ENCODE measurements at places on chromosomes 4 and X.
A peak's percentile ranks its signal among the peaks of the same experiment; 100 is the strongest.

DNA sequence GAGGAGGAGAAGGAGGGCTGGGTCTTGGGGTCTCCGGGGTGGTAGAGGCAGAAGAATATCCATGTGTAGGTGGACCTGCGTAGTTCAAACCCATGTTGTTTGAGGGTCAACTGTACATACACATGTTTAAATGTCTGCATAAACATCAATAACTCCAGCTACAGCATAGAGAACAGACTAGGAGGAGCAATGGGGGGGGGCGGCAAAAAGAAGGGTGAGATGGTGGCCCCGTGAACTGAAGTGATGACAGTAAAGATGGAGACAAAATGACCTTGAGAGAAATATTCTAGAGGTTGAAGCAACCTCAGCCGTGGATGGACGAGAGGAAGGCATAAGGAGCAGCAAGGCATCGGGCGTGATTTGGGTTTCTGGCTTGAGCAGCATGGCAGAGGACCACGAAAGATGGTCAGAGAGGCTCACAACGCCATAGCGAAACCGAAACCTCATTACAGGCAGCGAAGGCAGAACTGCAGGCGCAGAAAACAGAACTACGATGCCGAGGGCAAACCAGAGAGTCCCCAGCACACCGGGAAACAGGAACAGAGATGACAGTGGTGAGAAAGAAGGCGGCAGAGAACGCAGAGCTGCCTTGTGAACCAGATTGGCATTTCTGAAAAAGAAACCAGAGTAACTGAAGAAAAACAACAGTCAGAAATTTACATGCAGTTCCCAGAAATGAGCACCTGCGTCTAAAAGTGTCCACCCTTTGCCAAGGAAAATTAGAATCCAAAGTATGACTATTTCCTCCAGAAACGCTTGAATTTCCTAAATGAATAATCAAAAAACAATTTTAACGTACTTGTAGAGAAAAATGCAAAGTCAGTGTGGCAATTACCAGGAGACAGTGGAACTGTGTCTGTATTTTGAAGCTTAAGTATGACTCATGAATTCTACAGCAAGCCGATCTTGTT lies 50.3 kb upstream of the ENPP6 start:
- DNase-seq, result peak; percentile 65

DNA sequence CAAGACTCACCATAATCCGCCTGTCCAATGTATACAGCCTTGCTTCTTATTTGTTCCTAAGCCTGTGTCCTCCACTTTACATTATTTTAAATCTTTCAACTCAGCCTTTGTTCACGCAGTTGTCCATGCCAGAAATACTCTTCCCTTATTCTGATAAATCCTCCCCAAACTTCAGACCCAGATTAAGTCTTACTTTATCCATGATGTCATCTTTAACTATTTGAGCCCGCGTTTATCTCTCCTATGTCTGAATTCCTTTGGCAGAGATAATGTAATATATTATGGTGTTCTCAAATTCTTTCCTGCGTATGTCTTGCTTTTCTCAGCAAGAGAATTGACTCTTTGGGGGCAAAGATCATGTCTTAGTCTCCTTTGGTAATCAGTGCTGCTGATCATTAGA lies 129.6 kb downstream of the LUZP4 start:
- DNase-seq, result no peak

DNA sequence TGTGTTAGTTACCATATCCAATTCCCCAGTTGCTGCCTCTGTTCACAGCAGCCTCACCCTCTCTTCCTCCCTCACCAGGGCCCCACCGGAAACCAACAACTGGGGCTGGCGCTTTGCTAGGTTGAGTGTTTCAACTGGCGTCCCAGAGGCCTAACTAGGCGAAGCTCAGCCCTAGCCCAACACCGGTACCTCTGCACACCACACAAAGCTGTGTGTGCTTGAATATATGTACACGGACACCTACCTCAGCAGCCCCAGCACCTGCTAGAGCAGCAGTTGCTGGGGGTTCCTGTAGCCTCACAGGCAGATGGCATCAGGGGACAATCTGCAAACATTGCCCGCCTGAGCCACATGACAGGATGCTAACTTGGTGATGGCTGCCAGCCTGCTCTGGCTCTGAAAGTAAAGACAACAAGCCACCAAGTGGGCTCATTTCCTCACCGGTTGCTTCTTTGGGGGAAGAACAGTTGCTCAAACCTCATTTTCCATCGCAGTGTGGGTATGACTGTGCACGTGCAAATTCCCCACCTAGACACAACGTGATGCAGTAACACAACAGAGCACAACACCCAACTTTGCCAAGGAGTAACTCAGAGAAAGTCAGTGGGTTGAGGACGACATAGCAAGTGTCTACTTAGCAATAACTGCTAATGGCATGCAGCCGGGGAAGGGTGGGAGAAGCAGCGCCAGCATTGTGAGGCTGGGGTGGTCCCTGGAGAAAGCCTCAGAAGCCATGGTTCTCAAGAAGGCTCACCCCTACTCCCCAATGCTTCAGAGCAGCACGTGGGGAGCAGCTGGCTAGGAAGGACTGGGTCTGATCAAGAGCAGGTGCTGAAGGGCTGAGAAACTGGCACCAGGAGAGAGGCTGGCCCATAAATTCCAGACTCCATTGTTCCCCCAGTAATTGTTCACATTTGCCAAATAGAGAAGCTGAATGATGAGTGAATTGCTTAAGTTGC lies 139.5 kb downstream of the SH3KBP1 start:
- no peak for DNase-seq

- DNase-seq, result peak; percentile 76
Measured at GRCh38 chr4:18593297-18594002, 571.9 kb upstream of the LCORL start.

DNA sequence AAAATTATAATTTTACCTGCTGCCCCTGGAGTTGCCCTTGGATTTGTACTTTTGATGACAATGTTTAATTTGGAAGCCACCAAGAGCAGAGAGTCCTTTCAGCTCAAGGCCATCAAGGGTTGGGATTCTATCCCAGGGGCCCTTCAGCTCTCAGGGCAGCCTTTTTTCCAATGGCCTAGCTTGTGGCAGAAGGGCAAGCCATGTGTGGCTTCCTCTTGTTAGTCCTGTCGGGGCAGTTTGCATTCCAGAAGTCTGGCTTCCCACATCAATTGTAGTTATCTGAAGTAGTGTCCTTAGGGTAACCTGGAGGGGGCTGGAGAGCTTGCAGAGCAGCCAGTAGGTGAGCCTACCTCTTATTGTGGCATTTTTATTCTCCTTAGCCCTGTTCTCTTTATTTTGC lies 569.4 kb downstream of the TRAM1L1 start:
- no peak for DNase-seq

DNA sequence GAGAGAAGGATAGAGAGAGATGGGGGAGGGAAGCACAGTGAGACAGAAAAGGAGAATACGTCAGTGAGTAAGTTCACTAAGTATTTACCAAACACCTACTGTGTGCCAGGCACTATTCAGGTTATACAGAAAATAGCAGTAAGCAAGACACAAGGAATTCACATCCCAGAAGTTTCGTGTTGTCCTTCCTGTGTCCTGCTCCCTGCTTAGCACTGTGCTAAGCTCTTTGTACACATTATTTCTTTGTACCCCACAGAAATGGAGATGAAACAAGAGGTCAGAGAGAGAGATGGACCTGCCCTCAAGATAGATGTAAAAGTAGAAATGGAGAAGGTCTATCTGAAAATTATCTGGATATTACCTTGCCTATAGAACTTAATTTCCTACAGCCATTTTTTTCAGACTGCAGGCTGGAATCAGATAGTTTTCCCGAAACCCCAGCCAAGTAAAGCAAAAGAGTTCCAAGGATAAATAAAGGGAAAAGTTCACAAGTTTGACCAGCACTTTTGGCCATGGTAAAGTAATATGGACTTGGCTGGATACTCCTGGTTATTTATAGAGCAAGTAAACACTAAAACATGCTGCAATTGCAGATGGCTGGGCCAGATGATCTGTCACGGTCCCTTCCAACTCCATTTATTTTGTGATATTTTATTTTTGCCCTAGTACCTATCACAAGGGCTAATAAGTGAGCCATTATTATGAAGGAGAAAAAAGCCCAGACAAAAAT lies 353.7 kb upstream of the SLC7A11 start:
- no peak for DNase-seq

DNA sequence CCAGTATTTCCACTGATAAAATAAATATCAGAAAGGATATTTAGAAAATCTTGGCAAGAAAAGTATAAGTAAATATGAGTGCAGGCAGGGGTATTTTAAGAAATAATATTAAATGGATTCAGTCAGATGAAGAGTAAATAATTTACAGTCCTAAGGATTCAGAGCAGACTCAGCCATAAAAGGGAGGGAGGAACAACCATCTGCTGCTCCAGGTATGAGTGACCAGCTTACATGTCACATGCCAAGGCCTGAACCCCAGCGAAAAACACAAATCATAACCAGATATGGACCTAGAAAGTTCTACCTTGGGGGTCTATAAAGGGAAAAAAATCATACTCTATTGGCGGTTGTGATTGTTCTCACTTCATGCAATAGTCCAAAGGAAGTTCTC lies 166.8 kb downstream of the COL4A6 start:
- no peak for DNase-seq

DNA sequence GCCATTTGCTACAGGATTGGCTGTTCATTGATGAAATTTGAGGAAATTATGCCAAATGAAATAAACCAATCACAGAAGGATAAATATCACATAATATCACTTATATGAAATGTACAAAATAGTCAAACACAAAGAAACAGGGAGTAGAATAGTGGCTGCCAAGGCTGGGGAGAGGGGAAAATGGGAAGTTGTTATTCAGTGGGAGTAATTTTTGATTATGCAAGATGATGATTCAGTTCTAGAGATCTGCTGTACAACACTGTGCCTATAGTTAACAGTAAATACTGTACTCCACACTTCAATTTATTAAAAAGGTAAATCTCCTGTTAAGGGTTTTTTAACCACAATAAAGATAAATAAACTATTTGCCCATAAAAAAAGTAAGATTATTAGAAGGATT lies 101.1 kb downstream of the TMA16 start:
- DNase-seq, result no peak

DNA sequence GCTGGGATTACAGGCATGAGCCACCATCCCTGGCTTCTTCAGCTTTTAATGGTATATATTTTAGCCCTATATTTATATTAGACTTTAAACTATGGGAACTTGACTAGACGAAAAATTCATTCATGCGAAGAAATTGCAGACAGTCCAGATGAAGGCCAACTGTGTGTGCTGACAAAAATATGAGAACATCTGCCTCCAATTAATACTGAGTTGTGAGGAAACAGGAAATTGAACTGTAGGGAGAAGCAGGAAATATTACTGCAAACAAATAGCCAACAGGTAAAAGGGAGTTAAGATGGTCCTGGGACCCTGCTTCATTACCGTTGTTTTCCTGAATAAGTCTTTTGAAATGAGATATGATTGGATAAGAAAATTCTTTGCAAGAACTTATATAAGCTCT lies 26.3 kb downstream of the MGARP start:
- no peak for DNase-seq

- DNase-seq, result no peak
Measured at GRCh38 chr4:163284304-163284703, 48.1 kb downstream of the NPY1R start.

GRCh38 chrX:136689436-136689835 lies 41.5 kb downstream of the CD40LG start:
- no peak for DNase-seq

- no peak for DNase-seq
Measured at GRCh38 chrX:4805502-4805901, 1092.1 kb upstream of the PRKX start.

DNA sequence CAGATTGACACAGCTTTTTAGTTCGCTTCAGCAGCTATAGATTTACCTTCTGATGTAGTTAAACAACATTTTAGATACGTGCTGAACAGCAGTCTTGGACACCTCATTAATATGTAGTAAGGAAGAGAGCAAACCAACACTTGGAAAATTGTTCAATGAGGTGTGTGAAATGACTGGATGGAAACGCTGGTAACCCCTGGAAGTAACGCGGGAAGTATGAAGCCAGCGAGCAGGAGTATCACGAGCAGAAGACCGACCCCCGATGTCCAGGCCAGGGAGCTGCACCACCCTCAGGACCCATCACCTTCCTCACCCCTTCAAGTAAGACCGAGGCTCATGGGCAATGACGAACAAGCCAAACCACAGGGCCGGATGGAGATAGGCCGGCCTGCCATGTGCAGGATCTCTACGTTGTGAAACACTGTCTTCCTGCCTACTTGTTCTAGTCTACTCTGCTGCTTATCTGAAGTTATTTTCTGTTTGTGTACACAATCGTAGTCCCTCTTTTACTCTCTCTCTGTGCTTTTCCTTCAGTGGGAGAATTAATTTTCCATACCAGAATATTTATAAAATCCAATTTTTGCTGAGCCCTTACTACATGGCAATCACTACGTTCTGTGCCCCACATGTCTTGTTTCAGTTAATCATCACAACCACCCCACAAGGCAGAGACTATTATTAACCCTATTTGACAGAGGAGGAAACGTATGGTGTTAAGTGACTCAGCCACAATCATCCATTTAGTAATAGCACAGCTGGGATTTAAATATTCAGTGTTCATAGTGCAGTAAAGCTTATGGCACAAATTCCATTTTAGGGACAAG lies 221.7 kb downstream of the APBB2 start:
- DNase-seq, result peak; percentile 38

GRCh38 chr4:74431113-74431826 lies 13.7 kb upstream of the AREG start:
- DNase-seq, result no peak

GRCh38 chr4:7552466-7552865 lies 117.7 kb upstream of the PSAPL1 start:
- DNase-seq, result no peak

DNA sequence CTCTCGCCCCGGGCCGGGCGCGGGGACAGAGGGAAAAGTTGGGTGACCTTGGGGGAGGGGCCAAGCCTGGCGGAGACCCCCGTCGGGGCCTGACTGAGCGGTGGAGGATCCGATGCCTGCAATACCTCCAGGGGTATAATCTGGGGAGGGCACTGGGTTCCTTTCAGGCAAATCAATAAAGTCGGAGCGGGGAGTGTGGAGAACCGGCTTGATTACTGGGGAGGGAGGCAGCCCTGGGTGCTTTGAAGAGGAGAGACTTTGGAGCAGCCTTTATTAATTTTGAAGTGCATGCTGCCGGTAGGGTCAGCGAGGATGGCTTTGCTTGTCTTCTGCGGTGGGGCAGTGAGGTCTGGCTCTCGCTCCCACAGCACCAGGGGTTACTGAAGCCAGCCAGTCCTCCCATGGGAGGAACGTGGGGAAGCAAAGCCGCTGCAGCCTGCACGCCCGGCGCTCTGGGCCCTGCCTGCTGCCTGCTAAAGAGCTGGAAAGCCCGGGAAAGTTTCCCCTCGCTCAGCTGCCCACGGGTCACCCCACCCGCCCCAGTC lies 403 bp upstream of the LGI2 start:
- no peak for DNase-seq

GRCh38 chr4:8796096-8796495 lies 75.5 kb downstream of the HMX1 start:
- no peak for DNase-seq

DNA sequence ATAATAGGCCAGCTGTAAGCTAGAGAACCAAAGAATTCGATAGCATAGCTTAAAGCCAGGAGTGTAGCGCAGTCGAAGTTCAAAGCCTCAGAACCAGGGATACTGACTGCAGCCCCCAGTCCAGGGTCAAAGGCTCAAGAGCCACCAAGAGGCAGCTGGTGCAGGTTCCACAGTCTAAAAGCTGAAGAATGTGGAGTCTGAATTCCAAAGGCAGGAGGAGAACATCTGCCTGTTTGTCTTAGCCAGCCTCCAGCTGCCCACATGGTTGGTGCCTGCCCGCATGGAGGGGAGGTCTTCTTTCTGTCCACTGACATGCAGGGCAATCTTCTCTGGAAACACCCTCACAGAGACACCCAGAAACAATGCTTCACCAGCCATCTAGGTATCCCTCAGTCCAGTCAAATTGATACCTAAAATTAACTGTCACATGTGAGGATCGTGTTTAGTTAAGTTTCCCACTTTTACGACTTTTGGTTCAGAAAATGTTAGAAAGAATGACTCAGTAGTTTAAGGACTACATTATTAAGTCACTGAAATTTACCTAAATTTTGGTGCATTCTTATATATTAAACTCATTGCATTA lies 52.8 kb upstream of the RHOH start:
- no peak for DNase-seq
